ENCODE measurements at places on chromosomes 5 and 9.

GRCh38 chr5:1380011-1380817 is 35.3 kb upstream of the CLPTM1L start:
- no peak for DNase-seq

DNA sequence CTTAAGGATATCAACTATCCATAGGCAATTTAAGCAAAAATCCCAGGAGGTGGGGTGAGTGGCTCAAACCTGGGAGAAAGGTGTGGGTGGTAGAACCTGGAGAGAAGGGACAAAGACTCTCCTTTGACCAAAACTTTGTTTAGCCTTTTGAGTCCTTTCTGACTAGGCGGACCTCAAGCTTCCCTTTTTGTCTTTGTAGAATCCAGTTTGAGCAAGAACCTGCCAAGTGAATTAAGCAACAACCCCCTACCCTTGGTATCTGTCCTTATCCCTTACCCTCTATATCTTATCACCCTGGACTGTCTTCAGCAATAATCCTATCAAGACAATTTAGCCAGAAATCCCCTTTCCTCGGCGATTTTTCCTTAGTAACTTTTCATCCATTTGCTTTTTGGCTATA is 53.5 kb upstream of the SLC28A3 start:
- no peak for DNase-seq

DNA sequence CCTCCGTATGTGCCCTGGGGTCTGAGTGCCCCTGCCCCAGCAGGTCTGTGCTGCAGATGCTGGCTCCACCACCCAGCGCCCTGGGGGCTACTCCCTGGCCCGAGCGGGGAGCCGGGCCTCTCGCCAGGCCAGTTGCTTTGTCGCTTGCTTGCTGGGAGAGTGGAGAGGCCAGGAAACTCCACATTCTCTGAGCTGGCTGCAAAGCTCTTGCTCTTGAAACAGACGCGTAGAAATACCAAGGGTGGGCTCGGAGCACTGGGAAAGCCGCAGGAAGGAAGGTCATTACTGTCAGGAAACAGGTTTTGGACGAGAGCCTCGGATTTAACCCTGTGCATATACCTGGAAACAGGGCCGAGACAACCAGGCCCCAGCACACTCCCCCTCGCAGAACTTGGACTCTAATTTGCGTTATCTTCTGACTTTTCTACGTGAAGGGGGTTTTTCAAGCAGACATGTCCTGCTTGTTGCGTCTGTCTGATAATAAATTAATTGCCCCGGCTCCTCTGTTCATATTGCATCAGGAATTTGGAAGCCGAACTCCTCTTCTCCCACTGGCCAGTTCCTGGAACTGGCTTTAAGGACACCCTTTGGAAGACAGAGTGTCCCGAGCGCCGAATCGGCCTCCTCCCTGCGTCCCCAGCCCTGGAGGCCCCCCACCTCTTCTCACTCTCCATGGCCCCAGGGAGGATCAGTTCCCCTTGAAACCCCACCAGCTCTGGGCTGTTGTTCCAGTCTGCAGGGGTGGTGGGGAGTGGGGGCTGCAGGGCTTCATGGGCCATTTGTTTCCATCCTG is 11.2 kb downstream of the ADAMTSL2 start:
- no peak for DNase-seq

GRCh38 chr5:132436936-132437335 is 53.6 kb downstream of the IRF1 start:
- no peak for DNase-seq

DNA sequence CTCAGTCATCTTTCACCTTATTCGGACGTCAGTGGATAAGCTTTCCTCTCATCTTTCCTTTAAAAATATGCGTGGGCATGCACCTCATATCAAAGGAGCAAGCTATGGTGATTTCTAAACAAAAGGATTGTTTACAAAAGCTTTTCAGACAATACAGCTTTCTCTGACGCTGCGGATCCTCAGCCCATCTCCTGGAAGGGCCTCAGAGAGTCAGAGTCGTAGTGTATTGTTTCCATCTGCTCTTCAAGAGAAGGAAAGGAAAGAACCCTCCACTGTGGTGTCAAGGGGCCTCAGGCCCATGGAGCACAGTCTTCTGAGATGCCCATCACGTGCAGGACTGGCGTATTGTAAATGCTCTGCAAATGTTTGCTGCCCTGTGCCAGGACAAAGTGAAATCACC is 163.4 kb upstream of the MAP1B start:
- no peak for DNase-seq

- DNase-seq: no peak
These were observed 20.3 kb downstream of the SLC45A2 start for GRCh38 chr5:33964132-33964700.

GRCh38 chr5:40716000-40716399 is 36.3 kb downstream of the PTGER4 start:
- no peak for DNase-seq

DNA sequence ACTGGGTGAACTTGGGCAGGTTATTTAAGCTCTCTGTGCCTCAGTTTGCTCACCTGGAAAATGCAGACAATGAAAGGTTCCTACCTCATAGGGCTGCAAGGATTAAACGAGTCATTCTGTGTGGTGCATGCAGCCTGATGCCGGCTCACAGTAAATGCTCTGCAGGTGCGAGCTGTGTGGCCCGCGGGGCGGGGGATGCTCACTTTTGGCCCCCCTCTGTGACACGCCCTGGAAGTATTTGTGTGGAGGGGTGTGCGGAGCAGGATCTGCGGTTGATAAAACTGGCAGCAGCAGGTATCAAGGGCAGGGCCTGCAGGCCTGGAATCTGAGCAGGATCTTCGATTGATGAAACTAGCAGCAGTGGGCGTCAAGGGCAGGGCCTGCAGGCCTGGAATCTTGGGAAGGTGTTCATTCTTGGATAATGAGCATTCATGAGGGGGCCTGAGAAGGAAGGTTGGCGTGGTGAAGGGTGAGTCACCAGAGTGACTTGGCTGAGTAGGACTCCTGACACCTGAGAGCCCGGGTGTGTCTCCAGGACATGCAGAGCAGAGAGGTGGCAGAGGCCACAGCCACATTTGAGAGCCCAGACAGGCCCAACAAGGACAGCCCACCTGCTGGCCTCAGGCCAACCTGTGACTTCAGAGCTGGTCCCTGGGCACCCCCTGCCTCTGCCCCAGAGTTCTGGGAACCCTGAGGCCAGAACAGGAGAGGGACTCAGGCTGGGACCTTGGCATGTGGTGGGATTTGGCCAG is 11.9 kb downstream of the UNC5A start:
- DNase-seq: no peak

- DNase-seq: no peak
These were observed 804 bp downstream of the MED10 start for GRCh38 chr5:6377582-6377904.

DNA sequence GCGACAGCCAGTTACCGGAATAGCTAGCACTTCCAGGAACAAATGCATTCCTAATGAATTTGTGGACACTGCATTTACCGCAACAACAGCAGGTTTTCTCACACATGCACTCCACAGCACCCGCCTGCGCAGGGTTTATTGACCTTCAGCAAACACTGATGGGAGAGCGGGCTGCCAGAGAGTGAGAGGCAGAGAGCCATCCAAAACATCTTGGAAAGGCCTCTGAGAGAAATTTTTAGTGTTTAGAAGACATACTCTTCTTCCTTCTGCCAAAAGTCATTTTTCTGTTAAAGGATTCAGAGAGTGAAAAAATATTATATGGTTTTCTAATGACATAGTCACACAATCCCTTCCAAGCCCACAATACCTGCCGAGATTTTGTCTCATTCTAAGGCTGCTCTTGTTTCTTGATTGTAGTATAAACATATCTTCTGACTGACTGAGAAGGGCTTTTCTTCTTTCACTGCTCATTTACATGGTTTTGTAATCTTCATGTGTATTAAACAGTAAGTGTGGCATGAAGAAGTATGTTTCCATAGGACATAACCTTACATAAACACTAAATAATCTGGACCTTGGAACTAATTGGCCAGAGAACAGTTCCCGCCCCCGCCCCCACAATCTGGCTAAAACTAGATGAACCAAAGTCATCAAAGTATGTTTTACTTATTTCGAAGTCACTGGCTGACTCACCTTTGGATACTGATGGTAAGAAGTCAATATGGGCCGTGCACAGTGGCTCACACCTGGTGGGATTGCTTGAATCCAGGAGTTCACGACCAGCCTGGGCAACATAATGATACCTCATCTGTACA is 432.5 kb upstream of the MEF2C start:
- DNase-seq: no peak

DNA sequence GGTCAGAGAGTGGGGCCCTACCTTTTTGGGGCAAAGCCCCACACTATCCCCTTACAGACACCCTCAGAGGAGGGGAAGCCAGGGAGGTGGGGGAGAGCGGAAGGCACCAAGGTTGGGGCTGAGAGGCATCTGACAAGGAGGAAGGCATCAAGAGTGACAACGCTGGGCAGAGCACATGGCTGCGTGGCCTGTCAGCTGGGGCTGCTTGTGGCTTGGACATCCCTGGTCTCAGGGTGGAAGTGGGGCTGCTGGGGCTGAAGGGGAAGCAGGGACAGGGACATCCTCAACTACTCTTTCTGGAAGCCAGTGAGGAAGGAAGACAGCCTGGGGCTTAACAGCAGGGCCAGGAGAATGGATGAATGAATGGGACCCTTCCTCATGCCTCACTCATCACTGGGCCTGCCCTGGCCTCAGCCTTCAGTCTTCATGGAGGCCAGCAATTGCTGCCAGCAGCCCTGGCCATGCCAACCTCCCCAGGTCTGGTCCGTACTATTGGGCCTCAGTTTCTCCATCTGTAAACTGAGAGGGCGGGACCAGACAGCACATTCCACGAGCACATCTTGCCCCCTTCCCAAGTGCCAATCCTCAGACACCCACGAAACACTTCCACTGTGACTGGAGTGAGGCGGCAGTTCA is 993 bp upstream of the RALGDS start:
- no peak for DNase-seq

- DNase-seq: no peak
These were observed 1029.1 kb upstream of the ACO1 start for GRCh38 chr9:31355159-31355882.

DNA sequence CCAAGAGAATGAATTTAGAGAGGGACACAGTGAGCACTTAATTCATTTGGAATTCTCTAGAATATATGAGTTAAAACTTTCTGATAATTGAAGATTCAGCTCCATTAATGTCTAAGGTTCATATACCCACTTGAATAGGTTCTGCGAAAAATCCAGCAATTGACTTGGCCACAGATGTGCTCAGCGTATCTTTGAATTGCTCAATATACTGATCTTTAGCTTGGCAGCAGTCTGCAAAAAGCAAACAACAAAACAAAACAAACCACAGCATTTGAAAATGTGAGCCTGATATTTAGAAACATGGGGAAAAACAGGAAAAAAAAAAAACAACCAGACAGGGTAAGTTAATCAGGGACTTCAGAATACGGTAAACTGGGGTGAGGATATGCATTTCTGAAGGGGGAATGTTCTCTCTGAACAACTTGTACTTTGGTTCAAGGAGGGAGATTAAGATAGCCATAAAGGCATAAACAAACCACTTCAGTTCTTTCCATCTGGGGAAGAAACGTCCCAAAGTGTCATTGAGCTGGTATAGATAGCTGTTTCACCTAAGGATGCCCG is 21.4 kb downstream of the AGXT2 start:
- DNase-seq: no peak

DNA sequence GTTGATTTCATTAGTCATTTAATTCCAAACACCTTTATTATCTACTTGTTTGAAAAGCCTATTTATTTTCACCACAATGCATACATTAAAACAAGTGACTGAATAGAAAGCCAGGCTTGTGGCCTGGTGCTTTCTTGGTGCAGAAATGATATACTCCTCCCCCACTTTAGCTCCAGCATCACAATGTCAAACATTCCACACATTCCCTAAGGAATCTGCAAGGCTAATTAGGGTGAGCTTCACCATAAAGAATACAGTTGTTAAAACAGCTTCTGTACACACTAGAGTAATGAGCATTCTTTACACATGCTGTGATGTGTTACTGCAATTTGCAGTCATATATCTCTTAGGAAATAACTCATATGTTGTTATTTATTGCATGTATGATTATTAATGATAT is 705.7 kb downstream of the CETN3 start:
- no peak for DNase-seq

- DNase-seq: no peak
These were observed 10.1 kb upstream of the NRARP start for GRCh38 chr9:137311986-137312851.

GRCh38 chr5:103441523-103441922 is 121.1 kb downstream of the NUDT12 start:
- no peak for DNase-seq

DNA sequence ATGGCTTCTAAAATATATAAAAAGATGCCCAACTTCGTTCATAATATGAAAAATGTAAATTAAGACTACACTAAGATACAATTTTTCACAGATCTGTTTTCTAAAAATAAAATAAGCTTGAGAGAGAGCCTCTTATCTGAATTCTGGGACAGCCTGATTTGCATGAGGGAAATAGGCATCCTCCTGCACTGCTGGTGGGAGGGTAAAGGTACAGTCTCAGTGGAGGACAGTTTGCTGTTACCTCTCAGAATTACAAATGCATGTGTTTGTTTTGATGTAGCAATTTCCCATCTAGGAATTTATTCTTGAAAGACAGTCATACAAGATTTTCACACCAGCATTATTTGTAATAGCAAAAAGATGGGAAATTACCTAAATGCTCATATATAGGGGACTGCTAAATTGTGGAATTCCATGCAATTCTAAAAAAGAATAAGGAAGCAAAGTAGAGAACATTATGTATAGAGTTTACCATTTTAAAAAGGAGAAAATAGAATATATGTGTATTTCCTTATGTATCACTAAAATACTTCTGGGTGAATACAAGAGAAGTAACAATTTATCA is 75.7 kb downstream of the ZSWIM6 start:
- no peak for DNase-seq

GRCh38 chr9:31774571-31774970 is 609.9 kb upstream of the ACO1 start:
- no peak for DNase-seq

All from AG09319 (cell line).